ENCODE measurements at places on chromosomes 1 and 21.

DNA sequence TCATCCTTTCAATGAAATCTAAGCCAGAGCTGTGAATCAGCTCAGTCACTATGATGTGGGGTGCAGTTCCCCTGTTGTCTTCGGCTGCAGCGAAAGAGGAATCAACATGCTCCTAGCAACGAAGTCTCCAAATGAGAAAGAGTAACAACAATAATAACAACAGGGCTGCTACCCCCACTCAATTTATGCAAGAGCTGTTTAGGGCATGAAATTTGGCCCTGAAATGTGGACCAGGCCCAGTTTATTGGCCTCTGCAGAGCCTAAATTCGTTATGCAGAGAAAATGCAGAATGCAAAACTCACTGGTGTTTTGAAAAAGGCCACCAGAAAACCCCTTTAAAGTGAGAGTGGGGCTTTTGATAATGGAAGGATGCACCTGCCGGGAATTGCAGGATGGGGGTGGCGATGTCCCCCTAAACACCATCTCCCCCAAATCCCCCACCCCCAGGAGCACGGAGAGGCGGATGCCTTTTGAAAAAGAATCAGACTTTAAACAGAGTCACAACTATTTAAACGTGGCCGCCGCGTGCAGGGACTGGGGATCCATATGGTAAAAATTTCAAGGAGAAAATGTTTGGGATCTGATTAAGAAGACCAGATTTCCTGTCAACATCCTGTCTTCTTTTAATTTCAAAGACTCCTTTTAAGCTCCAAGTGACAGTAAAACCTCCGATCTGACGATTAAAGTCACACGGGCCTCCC, 1.9 kb downstream of the RUNX3 start:
- DNase-seq: no peak

- DNase-seq: no peak
These were observed 117.6 kb downstream of the LEPR start for GRCh38 chr1:65538086-65538485.

GRCh38 chr1:183912265-183912886, 107.5 kb downstream of the RGL1 start:
- DNase-seq: peak; percentile 82

DNA sequence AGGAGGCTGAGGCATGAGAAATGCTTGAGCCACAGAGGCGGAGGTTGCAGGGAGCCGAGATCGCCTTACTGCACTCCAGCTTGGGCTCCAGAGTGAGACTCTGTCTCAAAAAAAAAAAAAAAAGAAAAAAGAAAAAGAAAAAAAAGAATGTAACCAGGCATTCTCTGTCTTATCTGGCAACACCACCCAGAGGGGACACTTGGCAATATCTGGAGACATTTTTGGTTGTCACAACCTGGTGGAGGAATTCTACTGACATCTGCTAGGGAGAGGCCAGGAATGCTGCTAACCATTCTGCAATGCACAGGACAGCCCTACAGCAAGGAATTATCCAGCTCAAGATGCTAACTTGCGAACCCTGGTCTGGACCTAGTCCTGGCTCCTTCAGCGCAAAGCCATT, 2.3 kb upstream of the CNR2 start:
- DNase-seq: no peak

DNA sequence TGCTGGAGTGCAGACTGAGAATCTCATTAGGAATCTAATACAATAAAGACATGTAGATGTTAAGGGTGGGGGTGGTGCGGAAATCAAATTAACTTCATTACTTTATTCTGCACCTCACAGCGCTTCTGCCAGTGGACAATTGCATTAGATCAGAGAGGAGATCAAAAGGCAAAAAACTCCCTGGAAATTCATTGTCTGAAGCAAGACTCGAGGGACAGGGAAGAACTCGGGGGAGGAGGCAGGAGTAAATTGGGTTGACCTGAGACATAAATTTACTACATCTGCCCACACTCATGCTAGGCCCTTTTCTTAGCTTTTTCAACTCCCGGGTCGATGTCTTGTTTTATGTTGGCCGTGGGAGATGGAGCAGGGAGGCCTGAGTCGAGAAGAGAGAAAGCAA, 315.4 kb downstream of the SPATA17 start:
- no peak for DNase-seq

DNA sequence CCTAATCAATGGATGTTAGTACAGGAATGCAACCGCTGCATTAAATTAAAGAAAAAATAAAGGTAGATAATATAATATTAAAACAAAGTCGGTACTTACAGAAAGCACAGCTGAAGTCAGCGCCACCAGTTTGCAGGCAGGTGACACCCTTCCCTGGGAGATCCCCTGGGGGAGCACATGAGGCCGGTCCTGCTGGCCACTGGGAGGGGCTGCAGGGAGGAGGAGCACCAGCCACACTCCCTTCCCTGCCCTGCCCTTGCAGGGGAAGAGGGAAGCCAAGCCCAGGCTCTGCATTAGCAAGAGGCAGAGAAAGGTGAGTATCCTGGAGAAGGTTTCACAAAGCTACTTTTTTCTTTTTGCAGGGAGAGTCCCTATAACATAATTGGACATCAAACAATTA, 507.0 kb downstream of the AJAP1 start:
- no peak for DNase-seq

GRCh38 chr1:8844501-8845006, 27.1 kb upstream of the RERE start:
- peak; percentile 58 for DNase-seq

GRCh38 chr1:34827341-34827941, 32.1 kb downstream of the SMIM12 start:
- DNase-seq: no peak

DNA sequence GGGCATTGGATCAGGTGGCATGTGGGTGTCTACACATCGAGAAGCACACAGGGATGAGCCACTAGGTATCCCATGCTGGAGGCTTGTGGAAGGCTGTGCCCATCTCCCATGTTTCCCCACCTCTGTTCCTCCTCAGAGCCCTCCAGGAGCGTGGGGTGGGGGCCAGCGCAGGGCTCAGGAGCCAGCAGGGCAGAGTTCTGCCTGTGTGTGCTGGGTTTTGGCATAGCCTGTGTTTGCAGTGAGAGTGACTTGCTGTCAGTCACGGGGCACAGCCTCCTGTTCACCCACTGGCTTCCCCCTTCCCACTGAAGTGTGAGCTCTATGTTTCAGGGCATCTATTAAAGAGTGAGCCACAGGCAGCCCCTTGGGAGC, 10.4 kb downstream of the IBA57 start:
- no peak for DNase-seq

DNA sequence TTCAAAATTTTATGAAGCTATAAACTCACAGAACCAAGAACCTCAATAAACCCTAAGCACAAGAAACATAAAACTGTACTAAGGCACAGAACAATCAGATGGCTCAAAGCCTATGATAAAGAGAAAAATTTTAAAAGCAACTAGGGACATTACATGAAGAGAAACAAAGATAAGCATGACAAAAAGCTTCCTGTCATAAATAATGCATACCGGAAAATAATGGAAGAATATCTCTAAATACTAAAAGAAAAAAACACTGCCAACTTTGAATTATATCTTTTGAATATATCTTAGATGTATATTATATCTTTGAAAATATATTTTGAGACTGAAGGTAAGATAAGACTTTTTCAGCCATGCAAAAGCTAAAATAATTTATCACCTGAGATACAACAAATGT, 21.4 kb upstream of the KCNN3 start:
- DNase-seq: no peak

DNA sequence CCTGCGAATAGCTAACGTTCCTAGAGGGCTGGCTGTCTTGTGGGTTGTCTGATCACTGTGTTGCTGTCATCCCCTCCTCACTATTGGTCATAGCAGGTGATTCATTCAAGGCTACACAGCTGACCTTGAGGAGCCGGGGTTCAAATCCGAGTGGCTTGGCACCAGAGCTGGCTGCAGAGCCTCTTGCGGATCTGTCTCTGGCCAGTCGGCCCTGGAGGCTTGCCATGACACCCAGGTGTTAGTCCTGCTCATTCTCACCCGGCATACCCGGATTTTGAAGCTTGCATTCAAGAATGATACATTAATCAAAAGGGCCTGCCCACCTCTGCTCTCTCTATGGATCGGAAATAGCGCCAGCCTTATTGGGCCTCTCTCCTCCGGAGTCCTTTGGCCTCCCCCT, 110.4 kb downstream of the DHRS3 start:
- no peak for DNase-seq

- no peak for DNase-seq
These were observed 108.9 kb upstream of the NEK7 start for GRCh38 chr1:198047913-198048312.

- no peak for DNase-seq
These were observed 6.2 kb downstream of the NECTIN4 start for GRCh38 chr1:161082996-161083747.

GRCh38 chr1:221344693-221345092, 397.2 kb downstream of the DUSP10 start:
- no peak for DNase-seq

- no peak for DNase-seq
These were observed 8.7 kb upstream of the COL6A1 start for GRCh38 chr21:45972716-45973474.

GRCh38 chr1:15835205-15835740, 12.2 kb upstream of the SPEN start:
- DNase-seq: peak; percentile 64

- no peak for DNase-seq
These were observed 68.0 kb upstream of the CXADR start for GRCh38 chr21:17444828-17445227.

GRCh38 chr1:153937331-153937730, 9.2 kb downstream of the DENND4B start:
- DNase-seq: no peak

DNA sequence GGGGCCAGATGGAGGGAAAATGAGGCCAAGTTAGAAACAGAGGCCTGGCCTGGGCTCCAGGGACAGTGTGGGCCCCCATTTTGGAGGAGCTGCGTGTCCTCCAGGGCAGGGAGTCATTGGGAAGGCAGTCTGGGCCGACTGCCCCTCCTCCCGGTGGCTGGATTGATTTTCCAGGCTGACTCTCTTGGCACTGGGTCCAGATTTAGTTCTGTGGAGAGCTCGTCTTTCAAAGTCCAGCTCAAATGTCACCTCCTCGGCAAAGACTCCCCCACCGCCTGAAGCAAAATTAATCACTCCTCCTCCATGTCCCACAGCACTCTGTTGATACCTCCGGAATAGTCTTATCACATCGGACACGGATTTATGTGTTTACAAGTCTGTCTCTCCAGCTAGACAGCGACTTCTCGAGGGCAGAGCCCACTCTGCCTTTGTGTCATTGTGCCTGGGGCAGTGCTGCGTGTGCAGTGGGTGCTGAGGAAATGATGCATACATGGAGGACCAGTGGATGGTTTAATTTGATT, 175.1 kb downstream of the CAMTA1 start:
- DNase-seq: no peak

- DNase-seq: peak; percentile 57
These were observed 8.2 kb downstream of the VANGL1 start for GRCh38 chr1:115649964-115650363.
